ENCODE measurements at places on chromosomes 12 and 14. TPM values are rescaled to one million over a fixed set of nuclear protein-coding genes. Genes with fewer than 3 reads are reported as not detected.

- H3K4me1 ChIP-seq, result peaks cover 14% of the 10 kb centered on the region
- no peak overlapping the region for H3K4me3 ChIP-seq
- no peak overlapping the region for H3K27ac ChIP-seq
- no peak for DNase-seq
- peaks cover 1% of the 10 kb centered on the region for H3K36me3 ChIP-seq
- peaks cover 5% of the 10 kb centered on the region for H3K27me3 ChIP-seq
Observed at GRCh38 chr12:124160097-124160756, 134.7 kb upstream of the RFLNA start.

DNA sequence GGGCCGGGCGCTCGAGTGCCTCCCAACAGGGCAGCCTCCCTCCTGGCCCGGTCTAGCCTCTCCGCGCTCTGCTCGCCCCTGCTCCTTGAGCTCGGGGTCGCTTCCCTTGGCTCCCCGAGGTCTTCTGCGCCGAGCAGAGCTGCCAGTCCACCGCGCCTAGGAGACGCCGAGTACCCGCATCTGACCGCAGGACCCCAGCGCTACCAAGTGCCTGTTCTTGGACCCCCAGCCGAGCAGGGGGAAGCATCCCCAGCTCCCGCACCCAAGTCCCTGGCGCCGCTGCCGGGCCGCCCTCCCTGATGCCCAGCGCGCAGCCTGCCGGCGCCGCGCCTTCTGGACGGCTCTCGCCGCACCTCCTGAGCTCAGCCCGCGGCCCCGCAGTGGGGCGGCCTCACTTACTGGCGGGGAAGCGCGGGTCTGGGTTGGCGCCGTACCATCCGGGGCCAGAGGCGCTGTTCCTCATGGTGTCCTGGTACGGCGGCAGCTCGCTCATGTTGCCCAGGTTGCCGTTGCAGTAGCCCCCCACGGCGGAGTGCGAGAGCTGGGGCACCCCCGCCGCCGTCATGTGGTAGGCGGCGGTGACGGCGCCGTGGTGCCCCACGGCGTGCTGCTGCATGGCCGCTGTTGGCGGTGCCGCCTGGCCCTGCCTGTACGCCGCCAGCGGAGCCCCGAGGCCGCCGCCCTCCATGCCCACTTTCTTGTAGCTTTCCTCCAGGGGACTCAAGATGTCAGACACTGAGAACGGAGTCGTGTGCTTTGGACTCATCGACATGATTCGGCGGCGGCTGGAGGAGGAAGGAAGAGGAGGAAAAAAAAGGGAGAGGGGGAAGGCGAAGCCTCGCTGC is 1.2 kb downstream of the NKX2-1 start:
- peaks cover 4% of the 10 kb centered on the region for H3K36me3 ChIP-seq
- peaks cover 66% of the 10 kb centered on the region for H3K27me3 ChIP-seq
- peak overlapping the region; percentile 53 for H3K4me3 ChIP-seq
- DNase-seq, result no peak

DNA sequence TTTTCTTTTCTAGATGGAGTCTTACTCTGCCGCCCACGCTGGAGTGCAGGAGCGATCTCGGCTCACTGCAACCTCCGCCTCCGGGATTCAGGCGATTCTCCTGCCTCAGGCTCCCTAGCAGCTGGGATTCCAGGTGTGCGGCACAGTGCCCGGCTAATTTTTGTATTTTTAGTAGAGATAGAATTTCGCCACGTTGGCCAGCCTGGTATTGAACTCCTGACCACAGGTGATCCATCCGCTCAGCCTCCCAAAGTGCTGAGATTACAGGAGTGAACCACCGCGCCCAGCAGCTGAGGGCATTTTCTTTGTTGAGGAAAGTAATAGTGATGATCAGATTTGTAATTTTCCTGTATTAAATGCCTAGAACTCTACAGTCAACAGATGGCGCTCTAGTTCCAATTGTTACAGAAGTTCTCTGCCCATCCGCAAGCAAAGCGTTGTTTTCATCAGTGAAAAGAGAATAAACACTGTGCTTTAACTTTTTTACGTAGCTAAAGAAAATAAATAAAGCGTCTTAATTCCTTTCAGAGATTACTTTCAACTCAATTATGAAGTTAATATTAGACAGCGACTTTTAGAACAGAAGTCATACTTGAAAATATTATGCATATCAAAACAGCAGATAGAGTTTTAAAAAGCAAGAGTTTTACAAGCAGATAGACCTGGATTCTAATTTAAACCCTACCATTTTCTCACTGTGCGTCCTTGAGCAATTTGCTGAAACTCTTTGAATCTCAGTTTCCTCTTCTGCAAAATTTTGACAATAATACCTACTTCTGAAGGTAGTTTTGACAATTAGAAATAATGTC is 335.1 kb downstream of the DUSP6 start:
- DNase-seq, result no peak
- no peaks in the 10 kb centered on the region for H3K36me3 ChIP-seq
- peaks cover 6% of the 10 kb centered on the region for H3K4me1 ChIP-seq
- H3K27ac ChIP-seq, result no peak overlapping the region
- peaks cover 1% of the 10 kb centered on the region for H3K27me3 ChIP-seq
- H3K4me3 ChIP-seq, result peak overlapping the region; percentile 66

DNA sequence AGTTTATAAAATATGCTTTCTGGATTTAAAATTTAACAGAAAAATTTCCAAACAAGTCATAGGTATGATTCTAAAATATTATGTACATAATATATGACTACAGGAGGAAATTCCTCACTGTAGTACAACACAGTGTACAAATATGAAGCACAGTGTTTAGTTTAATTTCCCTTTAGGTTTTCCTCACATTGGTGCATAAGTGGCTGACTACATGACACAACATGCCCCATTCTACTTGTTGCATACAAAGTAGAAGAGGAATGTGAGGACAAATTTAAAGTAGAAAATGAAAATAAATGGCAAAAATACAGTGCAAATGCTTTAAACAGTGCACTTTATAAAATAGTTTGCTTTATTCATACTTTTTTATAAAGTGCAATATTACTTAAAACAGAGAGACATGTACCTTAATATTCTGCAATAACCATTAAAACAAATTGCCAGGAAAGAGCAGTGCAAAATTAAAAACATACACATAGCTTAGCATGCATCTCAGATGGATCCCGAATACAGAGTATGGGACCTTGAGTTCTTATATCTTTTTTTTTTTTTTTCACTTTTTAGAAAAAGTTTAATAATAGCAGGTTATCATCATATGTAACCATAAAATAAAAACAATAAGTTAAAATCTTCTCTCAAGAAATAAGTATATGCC is 54.8 kb upstream of the TTC7B start:
- no peaks in the 10 kb centered on the region for H3K27me3 ChIP-seq
- H3K27ac ChIP-seq, result no peak overlapping the region
- no peak overlapping the region for H3K4me3 ChIP-seq
- no peak for DNase-seq
- H3K4me1 ChIP-seq, result peaks cover 8% of the 10 kb centered on the region

DNA sequence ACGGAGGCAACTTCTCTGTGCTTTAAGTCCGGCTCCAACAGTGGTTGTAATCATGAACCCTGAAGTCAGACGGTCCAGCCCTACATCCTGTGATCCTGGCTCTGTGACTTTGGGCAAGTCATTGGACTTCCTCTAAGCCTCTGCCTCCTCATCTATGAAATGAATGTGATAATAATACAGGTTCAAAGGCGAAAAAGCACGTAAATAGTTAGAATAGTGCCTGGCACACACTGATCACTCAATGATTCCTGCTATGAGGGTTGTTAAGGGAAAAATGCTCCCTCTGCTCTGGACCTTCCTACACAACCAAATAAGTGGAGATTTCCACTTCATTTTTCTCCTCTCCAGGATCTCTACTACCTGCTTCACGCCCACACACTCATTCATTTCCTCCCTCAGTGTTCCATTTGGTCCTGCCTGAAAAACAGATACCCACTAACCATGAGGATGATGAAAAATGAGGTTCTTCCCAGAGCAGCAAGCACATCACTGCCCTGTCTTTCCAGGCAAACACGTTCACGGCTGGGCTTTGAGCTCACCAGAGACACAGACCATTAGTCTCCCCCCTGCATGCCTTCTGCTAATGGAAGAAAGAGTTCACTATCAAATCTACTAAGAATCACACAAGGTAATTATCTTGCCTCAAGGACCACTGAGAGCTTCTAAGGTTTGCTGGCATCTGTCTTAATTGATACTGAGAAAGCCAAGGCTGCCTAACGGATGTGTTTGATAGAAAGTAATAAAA is 13.2 kb downstream of the NUAK1 start:
- DNase-seq, result no peak
- H3K36me3 ChIP-seq, result peaks cover 11% of the 10 kb centered on the region
- peak overlapping the region; percentile 83 for H3K27ac ChIP-seq
- H3K27me3 ChIP-seq, result no peaks in the 10 kb centered on the region
- H3K4me3 ChIP-seq, result peak overlapping the region; percentile 13

DNA sequence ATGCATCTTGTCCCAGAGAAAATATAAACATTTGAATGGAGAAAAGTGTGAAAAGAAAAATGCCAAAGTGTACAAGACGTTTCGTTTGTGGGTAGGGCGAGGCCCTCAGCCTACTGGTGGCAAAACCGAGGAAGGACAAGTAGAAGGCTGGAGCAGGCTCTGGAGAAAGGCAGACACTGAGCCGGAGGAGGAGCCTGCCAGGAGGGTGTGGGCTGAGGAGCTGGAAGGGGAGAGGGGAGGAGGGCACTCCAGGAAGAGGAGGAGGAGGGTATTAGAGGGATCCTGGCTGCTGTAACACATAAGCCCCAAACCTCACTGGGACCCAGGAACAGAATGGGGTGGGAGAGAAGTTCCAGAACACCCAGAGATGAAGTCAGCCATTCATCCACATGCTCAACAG is 47.7 kb downstream of the CLMN start:
- H3K36me3 ChIP-seq, result no peaks in the 10 kb centered on the region
- DNase-seq, result no peak
- no peak overlapping the region for H3K4me3 ChIP-seq
- no peaks in the 10 kb centered on the region for H3K27me3 ChIP-seq
- H3K4me1 ChIP-seq, result peaks cover 11% of the 10 kb centered on the region

- H3K27me3 ChIP-seq, result no peaks in the 10 kb centered on the region
- H3K4me3 ChIP-seq, result no peak overlapping the region
- H3K4me1 ChIP-seq, result peaks cover 21% of the 10 kb centered on the region
- no peak overlapping the region for H3K27ac ChIP-seq
Observed at GRCh38 chr14:71704210-71704609, 228.0 kb upstream of the RGS6 start.

GRCh38 chr12:56808954-56809353 is 45.8 kb downstream of the HSD17B6 start:
- H3K4me3 ChIP-seq, result no peak overlapping the region
- no peaks in the 10 kb centered on the region for H3K4me1 ChIP-seq
- peaks cover 10% of the 10 kb centered on the region for H3K27me3 ChIP-seq
- no peak overlapping the region for H3K27ac ChIP-seq
- no peaks in the 10 kb centered on the region for H3K36me3 ChIP-seq
- no peak for DNase-seq

GRCh38 chr14:32300136-32300535 is 29.0 kb upstream of the AKAP6 start:
- no peaks in the 10 kb centered on the region for H3K27me3 ChIP-seq
- no peak overlapping the region for H3K4me3 ChIP-seq
- no peaks in the 10 kb centered on the region for H3K4me1 ChIP-seq
- no peak overlapping the region for H3K27ac ChIP-seq
- no peak for DNase-seq

DNA sequence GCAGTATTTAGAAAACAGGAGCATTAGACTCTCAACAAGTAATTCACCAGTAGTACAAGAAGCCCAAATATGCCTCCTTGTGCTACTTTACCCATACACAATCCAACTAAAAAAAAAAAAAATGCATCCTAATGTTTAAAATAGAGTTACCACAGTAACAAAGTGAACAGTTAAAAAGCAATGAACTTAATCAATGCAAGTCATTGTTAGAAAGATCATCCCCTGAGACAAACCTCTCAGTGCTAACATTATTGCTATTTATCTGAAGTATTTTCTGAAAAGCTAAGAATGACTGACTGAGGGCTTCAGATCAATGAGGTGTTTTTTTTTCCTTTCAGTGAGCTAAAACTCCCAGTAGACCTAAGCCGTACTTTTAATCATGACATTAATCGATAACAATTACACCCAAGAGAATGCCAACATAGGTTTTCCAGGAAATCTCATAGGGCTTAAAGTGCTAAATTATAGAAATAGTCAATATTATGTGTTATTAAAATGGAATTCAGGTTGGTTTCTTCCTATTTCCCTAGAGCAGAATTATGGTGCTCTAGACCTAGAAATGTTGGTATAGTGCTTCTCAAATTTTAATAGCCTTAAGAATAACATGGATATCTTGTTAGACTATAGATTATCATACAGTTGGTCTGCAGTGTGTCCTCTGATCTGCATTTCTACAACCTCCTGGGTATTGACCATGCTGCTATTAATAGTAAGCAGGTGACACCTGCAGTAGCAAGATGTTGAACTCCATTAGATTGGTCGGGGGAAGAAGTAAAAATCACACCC is 123.0 kb downstream of the PRKD1 start:
- no peaks in the 10 kb centered on the region for H3K27me3 ChIP-seq
- no peak overlapping the region for H3K4me3 ChIP-seq
- no peak for DNase-seq
- H3K27ac ChIP-seq, result no peak overlapping the region

- H3K4me1 ChIP-seq, result peaks cover 27% of the 10 kb centered on the region
- no peak for DNase-seq
- H3K4me3 ChIP-seq, result no peak overlapping the region
- H3K27ac ChIP-seq, result no peak overlapping the region
- H3K36me3 ChIP-seq, result no peaks in the 10 kb centered on the region
Observed at GRCh38 chr12:104279164-104279563, 24.4 kb upstream of the EID3 start.

DNA sequence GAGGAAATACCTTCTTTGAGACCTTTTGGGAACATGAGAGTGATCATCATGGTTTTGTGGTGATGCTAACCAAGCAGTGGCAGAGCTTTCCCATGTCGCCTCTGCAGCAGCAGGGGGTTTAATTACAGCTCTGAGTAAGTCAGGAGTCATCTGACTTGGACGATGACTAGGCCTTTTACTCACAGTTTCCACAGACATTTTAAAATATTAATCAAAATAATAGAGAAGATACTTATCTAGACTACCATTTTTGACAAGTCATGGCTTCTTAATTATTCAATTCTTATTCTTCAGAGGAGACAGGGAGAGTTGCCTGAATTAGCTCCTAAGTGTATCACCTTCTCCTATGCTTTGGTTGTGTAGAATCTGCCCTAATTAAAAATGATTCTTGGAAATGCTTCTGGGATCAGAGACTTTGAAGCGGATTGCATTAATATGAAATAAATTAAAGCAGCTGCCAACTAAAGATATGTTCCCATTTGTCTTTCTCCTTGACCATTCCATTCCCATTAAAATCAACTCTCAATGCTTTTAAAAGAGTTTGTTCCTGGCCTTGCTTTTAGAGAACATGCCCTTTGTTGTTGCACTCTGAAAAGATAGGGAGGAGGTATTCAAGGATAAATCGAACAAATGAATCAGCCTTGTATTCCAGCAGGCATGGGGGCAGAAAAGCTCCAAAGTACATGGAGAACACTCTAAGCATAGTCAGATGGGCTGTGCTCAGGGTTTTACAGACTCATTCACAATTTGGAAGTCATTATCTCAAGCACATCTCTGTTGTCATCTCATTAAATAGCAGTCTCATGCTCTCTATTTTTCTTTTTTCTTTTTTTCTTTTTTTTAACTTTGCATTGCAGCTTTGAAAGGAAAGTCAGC is 7.7 kb upstream of the IFNG-AS1 start:
- H3K4me1 ChIP-seq, result peaks cover 40% of the 10 kb centered on the region

The SOAT2 gene
- not detected for total RNA-seq

The GPX2 gene
- total RNA-seq, result not detected

The OASL gene
- total RNA-seq, result not detected

The SNAPC1 gene
- 9.9 TPM for total RNA-seq

The POLE2 gene
- total RNA-seq, result 2.2 TPM

All from chondrocyte (in vitro differentiated cells).